ENCODE measurements at places on chromosomes 1 and 21. TPM values are rescaled to one million over a fixed set of nuclear protein-coding genes. Genes with fewer than 3 reads are reported as not detected.

- no peaks in the 10 kb centered on the region for H3K36me3 ChIP-seq
- DNase-seq: peak; percentile 41
- H3K4me1 ChIP-seq: peaks cover 58% of the 10 kb centered on the region
- H3K27me3 ChIP-seq: no peaks in the 10 kb centered on the region
- H3K4me3 ChIP-seq: no peak overlapping the region
These were observed 714.3 kb downstream of the MATN1 start for GRCh38 chr1:30008998-30009657.

GRCh38 chr1:232937741-232938375 lies 12.6 kb upstream of the NTPCR start:
- no peak for DNase-seq
- no peak overlapping the region for H3K27ac ChIP-seq
- H3K27me3 ChIP-seq: no peaks in the 10 kb centered on the region
- H3K36me3 ChIP-seq: no peaks in the 10 kb centered on the region
- no peak overlapping the region for H3K4me3 ChIP-seq

The PTPN14 gene
- 59.2 TPM for total RNA-seq

DNA sequence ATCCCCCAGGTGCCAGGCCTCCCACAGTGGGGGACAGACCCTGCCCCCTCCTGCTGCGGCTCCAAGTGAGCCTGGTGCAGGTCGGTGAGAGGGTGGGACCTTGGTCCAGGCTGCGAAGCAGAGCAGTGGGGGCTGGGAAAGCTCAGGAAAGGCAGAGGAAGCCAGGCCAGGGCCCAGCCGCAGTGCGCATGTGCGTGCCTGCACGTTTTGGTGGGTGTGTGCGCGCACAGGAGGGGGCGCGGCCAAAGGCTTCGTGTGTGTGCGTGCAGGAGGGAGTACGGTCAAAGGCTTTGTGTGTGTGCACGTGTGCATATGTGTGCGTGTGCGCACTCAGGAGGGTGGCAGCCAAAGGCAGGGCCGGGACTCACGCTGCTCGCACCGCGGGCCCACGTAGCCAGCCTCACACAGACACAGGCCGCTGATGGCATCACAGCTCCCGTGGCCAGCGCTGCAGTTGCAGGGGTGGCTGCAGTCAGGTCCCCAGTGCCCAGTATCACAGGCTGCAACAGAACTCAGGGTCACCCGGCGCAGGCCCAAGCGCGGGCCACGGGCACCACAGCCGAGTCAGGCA lies 45.9 kb downstream of the ARHGEF16 start:
- peaks cover 25% of the 10 kb centered on the region for H3K4me1 ChIP-seq
- no peak overlapping the region for H3K4me3 ChIP-seq
- DNase-seq: no peak
- H3K27me3 ChIP-seq: no peaks in the 10 kb centered on the region

DNA sequence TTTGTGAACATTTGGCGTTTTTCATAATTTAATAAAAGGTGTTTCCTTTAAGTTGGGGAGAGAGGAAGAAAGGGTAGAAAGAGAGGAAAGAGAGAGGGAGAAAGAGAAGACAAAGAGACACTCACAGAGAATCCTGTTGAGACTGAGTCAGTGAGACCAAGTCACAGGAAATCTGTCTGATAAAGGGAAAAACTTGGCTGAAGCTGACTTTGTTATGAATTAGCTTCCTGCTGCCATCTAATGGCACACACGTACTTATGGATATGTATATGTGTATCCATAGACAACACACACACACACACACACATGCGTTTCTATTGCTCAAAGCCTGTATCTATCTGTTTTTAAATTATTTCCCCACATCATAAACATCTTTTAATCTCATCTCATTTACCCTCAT lies 42.5 kb upstream of the DISC1 start:
- H3K4me1 ChIP-seq: no peaks in the 10 kb centered on the region
- no peak overlapping the region for H3K27ac ChIP-seq
- H3K4me3 ChIP-seq: no peak overlapping the region
- H3K27me3 ChIP-seq: no peaks in the 10 kb centered on the region

DNA sequence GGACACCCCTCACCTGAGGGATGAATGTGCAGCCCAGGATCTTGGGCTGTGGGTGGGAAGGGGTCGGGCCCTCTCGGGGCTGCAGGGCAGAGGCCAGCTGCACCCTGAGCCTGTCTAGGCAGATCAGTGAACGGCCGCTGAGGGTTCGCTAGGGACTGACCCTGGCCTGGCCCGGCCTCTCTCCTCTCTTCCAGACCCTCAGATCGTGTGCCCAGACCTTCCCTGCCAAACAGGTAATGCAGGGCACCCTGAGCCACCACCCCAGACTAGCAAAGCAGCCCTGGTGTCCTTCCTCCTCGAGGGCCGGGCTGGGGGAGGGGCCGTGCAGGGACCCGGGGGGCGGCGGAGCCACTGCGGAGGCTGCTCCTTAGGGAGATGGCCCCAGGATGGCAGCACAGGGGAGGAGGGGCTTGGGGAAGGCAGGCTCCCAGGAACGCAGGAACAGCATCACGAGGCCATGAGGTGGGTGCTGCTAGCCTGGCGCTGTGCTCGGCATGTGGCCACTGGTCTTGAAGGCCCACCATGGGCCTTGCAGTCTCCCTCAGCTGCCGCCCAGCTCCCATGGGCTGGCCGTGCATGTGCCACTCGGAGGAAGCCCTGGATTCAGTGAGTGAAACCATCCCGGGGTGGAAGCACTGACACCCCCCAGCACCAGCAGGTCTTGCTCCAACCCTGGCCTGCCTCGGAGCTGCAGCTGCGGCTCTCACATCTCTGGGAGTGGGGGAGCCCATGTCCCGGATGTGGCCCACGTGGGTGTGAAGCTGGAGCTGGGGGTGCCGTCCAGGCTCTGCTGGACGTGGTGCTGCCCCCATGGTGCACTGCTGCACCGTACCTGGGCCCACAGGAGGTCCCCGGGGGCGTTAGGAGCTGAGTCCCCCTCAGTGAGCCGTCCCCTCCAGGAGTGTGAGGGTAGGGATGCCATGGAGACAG lies 28.7 kb downstream of the COL6A2 start:
- DNase-seq: no peak
- no peaks in the 10 kb centered on the region for H3K27me3 ChIP-seq
- H3K4me1 ChIP-seq: no peaks in the 10 kb centered on the region
- no peak overlapping the region for H3K4me3 ChIP-seq

Measured in PC-9 (cell line).